ENCODE measurements at places on chromosomes 5 and 9.
A peak's percentile ranks its signal among the peaks of the same experiment; 100 is the strongest.

- DNase-seq = peak; percentile 62
These were observed 180.9 kb downstream of the NR3C1 start for GRCh38 chr5:143222287-143223231.

GRCh38 chr5:151570058-151570457 lies 21.1 kb downstream of the FAT2 start:
- DNase-seq = no peak

GRCh38 chr9:92138157-92138959 lies 23.1 kb upstream of the SPTLC1 start:
- DNase-seq = peak; percentile 81

DNA sequence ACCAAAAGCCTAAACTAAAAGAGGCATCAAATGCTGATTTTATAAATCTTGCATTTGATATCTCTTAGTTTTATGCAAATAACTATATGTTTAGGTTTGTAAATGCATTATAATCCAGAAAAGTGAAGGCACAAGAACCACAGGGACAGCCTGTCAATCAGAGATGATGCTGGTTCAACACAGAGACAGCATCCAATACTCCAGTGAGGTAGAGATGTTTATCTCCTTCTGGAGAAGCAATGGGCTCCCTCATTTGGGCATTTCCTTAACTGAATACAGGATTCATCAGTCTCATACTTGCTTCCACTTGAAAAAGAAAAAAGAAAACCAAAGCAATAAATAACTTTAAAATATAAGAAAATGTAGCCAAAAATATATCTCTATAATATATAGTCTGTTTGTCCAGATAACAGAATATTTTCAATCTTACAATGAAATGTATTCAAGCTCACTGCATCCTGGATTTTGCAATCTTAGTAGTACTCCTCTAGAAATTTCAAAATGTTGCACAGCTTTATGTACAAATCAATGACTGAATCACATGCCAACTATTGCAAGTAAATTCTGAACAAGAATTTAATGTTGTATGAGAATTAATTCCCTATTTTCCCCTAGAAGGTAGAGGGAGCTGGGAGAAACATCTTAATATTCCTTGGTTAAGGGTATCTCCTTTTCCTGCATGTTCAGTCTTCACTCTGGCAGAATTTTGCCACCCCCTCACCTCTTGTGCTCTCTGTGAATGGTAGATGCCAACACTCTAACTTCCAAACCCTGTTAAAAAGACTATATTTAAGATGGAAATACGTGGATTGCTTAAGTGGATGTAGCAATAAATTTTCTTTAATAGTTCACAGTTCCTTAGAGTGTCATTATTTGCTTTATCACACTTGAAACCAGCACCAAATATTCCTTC lies 191.1 kb upstream of the GAS1 start:
- DNase-seq = no peak

- DNase-seq = no peak
These were observed 25.4 kb upstream of the MYOT start for GRCh38 chr5:137842296-137842695.

GRCh38 chr9:114953959-114954358 lies 23.6 kb upstream of the TNFSF8 start:
- no peak for DNase-seq

Data from GM13976 (cell line).